ENCODE measurements at places on chromosomes 2 and 18.

DNA sequence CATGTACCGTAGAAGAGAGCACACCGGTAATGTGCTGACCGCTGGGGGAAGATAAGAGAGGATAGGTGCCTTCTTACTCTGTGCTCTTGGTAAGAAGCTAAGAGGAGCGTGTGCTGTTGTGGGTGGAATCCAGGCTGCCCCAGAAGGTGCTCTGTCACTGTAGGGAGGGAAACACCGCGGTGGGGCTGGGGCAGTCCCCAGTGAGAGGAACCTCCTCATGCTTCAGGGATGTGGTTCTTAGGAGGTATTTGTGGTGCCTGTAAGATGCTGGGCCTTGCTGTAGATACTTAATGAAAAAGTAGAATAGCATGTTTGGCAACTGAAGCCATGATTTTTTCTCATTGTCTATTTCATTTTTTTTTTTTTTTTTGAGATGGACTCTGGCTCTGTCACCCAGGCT lies 1.1 kb downstream of the COLEC11 start:
- no peak for DNase-seq

DNA sequence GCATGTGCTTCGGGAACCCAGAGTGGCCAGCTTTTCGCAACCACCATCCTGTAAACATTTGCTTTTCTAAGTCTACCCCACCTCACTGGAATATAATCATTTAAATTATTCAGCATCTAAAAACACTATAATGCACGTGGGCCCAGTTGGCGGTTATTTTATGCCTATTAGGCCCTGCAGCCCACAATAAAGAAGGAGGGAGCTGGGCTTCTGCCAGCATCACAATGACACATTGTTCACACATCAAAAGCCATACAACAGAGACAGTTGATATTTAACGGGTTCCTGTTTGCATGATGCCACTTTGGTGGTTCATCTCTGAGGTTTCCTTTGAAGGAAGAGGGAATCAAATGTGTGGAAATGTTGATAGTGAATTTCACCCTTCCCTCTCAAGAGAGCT lies 916.0 kb upstream of the CELF4 start:
- no peak for DNase-seq

DNA sequence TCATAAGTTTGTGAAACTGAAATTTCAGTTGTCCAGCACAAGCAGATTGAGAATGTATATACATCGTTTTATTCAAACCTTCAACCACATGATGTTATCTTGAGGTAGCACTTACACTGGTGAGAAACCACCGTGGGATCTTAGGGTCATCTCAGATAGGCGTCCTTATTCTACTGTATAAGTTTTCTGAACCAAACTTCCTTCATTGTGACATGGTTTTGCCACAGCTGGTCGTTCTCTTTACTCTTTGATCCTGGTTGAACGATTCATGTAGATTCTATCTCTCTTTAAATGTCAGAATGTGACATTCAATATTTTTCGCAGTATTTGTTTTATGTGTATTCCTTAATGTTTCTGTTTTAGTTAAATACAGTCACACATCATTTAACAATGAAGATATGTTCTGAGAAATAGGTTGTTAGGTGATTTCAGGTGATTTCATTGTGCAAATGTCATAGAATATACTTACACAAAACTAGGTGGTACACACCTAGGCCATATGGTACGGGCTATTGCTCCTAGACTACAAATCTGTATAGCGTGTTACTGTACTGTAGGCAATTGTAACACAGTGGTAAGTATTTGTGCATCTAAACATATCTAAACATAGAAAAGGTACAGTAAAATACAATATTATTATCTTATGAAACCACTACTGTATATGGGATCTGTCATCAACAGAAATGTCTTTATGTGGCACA lies 17.9 kb upstream of the ARHGAP25 start:
- DNase-seq: no peak

- no peak for DNase-seq
These were observed 50.5 kb downstream of the OSBPL6 start for GRCh38 chr2:178244777-178245176.

DNA sequence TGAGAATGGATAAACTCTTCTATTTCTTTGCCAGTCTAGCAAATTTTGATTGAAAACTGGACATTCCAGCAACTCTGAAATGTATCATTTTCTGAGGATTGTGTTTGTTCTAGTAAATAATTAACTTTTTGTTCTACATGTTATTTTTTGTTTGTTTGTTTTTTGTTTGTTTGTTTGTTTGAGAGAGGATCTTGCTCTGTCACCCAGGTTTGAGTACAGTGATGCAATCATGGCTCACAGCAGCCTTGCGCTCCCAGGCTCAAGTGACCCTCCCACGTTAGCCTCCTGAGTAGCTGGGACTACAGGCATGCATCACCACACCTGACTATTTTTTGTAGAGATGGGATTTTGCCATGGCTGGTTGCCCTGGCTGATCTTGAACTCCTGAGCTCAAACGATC lies 65.2 kb upstream of the BARD1 start:
- DNase-seq: no peak

DNA sequence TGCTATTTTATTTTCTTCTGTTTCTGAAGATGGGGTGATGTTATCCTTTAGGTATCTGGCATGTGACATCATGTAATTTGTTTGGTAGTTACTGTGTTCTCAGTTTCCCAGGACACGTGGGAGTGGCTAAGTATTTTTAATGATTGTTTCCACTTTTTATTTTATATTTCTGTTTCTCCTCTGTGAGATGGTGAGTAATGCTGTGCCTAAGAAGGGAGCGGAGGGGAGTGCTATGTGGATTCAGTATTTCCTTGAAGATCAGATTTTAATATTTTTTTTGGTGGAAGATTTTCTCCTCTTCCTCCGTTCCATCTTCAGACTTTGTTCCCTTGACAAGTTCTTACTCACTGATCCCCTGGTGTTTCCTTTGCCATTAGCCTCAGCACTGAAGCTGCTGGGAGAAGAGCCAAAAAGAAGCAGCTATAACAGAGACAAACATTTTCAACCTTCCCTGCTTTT lies 180.0 kb upstream of the MMADHC start:
- no peak for DNase-seq

GRCh38 chr2:148653437-148653836 lies 8.9 kb downstream of the EPC2 start:
- DNase-seq: no peak

DNA sequence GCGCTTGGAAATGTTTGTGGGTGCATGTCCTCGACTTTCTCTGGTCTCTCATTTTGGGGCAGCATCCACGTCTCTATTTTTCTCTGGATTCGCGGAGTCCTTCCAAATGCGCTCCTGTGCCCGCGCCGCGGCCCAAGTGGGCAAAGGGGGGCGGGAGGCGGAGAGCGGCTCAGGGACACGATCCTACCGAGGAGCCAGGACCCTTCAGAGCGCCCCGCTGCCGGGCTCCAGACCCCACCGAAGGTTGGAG lies 990 bp downstream of the EPAS1 start:
- no peak for DNase-seq

- peak; percentile 30 for DNase-seq
These were observed 910 bp downstream of the SRSF7 start for GRCh38 chr2:38750011-38750890.

GRCh38 chr2:133231264-133231663 lies 337.0 kb downstream of the NCKAP5 start:
- no peak for DNase-seq

DNA sequence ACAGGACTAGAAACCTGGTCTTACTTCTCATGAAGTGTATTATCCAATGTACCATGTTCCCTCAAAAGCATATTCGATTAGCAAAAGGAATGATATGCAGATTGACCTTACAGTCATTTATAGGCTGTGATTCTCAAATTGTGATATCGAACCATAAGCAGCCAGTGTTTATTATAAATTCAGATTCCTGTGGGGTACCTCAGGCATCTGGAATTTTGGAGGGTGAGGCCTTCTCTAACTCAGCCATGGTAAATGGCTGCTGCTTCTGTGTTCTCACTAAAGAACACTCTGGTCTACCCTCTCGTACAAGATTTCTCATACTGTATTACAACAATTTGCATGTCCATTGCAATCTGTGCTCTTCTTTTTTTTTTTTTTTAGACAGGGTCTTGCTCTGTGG lies 84.5 kb downstream of the PRPF40A start:
- no peak for DNase-seq

- no peak for DNase-seq
These were observed 32.9 kb downstream of the CCBE1 start for GRCh38 chr18:59664329-59664728.

- DNase-seq: no peak
These were observed 17.6 kb downstream of the OSBPL6 start for GRCh38 chr2:178211943-178212342.

- DNase-seq: no peak
These were observed 18.7 kb upstream of the COLEC12 start for GRCh38 chr18:519019-519879.

GRCh38 chr18:366466-367061 lies 98.7 kb upstream of the THOC1 start:
- no peak for DNase-seq

GRCh38 chr18:47530695-47531094 lies 279.2 kb upstream of the SKOR2 start:
- no peak for DNase-seq

GRCh38 chr2:9232886-9233285 lies 26.3 kb downstream of the ASAP2 start:
- DNase-seq: no peak

DNA sequence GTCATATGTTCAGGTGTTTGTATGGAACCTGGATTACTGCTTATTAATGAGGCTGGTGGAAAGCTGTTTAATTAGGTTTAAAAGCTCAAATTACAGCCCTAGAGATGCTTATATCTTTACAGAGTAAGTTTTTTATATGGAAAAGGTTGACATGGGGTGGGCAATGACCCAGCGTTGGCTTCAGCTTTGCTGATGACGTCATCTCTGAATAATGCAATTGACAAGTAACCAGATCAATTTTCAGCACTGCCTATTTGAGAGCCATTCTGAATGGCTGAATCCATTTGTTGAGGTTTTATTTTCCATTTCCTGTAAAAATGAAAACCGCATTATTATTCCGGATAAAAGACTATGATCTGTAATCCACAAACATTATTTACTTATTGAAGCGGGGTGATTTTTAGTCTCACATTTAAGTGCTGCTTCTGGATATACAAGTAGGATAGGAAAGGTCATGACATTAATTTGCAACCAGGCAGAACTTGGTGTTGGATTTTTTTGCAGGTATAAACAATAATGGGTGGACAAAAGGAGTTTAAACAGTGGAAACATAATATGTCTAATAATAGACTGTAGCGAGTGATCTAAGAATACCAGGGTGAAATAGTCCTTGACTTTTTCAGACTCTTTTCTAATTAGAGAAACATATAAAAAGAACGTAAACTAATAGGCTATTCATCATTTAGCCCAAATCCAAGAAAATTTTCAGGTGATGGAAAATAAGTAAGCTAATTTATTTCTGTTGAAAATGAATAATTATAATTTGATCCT lies 2.7 kb downstream of the PPP1R1C start:
- no peak for DNase-seq

Data from stimulated activated CD4-positive, alpha-beta T cell treated with anti-CD3 and anti-CD28 coated beads, Interleukin-1b, Interleukin-23, amount 100 ng/mL, for 4 hours (primary cell).